NT2/D1 (cell line): ENCODE measurements at places on chromosomes 16 and 17.

DNA sequence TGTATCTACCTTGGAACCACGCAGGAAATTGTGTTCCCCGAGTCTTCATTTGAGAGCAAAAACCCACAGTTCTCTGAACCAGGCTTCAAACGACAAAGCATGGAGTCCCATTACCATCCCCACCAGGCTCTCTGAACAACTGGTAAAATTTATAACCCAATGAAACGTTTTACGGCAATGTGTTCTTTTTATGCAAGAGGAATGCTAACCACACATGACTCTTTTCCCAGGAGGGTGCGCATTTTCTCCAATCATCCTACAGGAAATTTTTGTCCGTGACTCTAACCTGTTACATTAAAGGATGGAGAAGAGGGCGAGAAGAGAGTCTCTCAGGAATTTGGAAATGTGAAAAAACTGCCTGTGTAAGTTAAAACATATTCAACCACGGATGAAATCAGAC is 17.8 kb downstream of the STX8 start:
- no peak for DNase-seq

- DNase-seq, result no peak
Measured at GRCh38 chr17:40180694-40181093, 3.4 kb downstream of the RAPGEFL1 start.

- DNase-seq, result no peak
Measured at GRCh38 chr16:83835586-83836566, 28.1 kb downstream of the HSBP1 start.

- no peak for DNase-seq
Measured at GRCh38 chr17:32497431-32498205, 10.8 kb downstream of the CDK5R1 start.

DNA sequence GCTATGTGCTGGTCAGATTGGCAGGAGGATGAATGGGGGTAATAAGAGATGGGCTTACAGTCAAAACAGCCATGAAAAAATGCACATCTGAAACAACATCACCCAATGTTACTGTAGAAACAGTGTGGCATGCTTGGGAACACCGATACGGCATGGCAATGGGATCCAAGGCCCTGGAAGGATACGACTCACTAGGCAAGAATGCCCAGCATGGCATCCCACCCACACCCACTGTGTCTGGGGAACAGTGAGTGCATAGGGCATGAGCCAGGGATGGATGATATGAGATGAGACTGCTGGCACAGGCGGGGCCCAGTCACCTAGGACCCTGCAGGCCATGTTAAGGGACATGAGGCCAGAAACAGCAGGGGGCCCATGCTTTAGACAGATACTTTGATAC is 11.5 kb downstream of the TRIM25 start:
- DNase-seq, result no peak

GRCh38 chr16:85750146-85750826 is 610 bp downstream of the C16orf74 start:
- DNase-seq, result no peak

GRCh38 chr17:79788989-79789942 is 7.6 kb downstream of the CBX8 start:
- DNase-seq, result no peak

DNA sequence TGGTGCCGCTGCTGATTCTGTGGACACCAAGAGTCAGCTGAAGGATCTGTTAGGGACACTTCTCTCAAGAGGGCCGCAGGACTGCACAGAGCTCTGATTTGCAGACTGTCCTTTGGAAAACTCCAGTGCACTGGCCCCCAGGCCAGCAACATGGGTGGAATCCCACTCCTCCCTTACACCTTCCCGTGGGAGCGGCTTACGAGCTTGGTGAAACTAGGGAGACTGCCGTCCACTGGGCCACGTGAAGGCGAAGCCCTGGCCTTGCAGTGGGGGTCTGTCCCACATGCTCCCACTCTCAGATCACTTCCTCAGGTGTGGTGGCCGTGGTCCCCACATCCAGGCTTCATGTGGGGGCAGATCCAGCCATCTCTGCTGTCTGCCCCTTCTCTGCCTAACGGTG is 36.4 kb downstream of the PSME3IP1 start:
- no peak for DNase-seq

DNA sequence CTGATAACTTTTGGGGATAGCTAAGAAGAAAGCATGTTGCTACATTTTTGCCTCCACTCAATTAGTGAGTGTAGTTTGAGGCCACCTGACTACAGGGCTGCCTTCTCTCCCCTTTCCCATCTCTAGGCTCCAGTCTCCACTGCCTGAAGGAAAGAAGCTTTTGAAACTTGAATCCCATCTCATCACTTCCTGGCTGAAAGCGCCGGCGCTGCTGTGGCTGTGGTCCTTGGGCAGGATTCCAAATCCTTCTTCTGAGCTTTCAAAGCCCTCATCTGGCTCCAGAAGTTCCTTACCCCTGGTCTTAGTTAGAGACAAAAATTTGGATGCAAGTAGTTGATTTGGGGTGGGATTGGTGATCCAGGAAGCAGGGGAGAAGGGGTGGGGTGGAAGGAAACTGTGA is 119.4 kb downstream of the FOXL1 start:
- no peak for DNase-seq

DNA sequence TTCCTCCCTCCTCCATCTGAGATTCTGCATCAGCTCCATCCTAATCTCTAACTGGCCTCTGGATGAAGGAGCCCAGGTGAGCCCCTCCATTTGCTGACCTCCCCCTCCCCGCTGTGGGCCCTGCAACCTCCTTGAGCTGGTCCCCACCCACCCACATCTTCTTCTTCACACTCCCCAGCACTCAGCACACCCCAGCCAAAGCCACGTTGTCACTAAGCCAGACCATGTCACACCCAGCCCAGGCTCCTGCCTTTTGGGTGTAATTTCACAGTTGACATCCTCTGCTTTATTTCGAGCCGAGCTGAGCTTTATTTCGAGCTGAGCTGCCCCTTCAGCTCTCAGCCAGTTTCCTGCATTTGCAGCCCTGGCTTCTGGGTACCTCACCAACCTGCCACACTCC is 282.7 kb upstream of the TNRC6C start:
- DNase-seq, result no peak

GRCh38 chr16:70412385-70412784 is 26.5 kb downstream of the ST3GAL2 start:
- no peak for DNase-seq

- no peak for DNase-seq
Measured at GRCh38 chr16:89549007-89549700, 11.3 kb upstream of the RPL13 start.

GRCh38 chr17:74417178-74418045 is 14.5 kb upstream of the GPRC5C start:
- DNase-seq, result no peak
